ENCODE measurements at places on chromosomes 1 and 21.

DNA sequence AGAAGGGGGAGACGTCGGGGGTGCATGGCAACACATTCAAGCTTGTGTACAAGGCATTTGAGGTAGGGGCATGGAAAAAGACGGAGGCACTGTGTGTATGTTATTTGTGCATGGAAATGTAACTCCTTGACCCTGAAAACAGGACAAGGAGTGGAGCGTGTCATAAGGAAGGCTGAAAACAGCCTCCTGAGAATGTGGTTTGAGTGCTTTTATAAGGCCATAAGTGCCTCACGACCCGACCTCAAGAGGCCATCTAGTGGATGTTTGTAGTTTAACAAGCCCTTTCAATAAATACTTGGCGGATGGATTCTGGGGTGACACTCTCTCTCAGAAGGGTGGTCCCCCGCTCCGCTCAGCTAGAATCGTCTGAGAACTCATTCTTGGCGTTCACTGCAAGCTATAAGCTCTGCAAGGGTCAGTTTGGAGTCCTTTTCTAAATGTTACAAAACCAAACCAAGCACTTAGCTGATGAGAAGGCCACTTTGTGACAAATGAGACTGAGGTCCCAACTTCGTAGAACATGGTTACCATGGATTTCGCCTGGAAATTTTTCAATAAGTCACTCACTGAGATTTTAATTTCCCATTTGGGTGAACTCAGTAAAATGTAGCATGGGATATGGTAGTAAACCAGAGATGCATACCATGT lies 38.8 kb upstream of the CLCA4 start:
- peak; percentile 34 for DNase-seq

DNA sequence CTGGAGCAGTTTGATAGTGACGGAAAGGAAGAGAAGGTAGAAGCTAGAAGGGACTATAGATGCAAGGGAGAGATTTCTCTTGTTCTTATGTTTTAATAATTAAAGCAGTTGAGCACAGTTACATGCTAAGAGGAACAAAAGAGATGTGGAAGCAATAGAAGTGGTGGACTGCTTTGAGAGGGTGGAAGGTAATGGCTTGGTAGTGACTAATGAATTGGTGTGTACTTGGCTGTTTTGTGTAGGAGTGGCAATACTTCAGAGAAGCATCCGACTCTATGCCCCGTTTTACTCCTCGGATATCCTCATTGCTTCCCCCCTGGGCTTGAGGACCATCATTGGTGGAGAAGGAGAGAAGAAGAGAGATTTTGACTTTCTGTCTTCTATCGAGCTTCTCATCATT lies 12.8 kb downstream of the UTP25 start:
- DNase-seq: no peak

GRCh38 chr1:201080135-201080534 lies 32.1 kb downstream of the CACNA1S start:
- no peak for DNase-seq

DNA sequence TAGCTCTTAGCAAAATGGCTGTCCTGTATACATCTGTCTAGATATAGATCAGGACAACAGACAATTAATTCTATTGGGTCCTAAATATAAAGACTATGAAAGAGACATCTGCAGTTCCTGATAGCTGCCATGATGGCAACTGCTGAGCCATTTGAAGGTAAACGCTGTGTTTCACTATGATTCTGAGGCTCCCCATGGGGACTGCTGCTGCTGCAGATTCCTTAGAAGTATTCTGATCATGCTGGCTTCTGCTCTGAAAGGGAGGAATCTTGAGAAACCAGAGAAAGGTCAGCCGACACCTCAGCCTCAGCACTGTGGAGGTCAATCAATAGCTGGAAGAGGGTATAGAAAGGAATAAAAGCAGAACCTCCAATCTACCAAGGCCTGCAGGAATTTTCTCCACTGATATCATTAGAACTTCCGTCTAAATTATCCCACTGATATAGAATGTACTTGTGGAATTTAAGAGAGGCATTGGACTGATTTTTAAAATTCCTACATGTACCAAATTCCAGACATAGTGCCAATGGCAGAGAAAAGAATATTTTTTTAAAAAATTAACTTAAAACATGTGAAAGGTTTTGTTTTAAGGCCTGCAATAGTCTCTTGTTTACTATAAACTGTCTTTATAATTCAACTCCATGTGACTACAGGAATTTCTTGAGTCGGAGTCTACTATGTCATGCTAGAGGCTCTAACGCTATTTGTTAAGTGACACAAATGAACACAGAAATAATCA lies 53.2 kb downstream of the DDAH1 start:
- DNase-seq: no peak

DNA sequence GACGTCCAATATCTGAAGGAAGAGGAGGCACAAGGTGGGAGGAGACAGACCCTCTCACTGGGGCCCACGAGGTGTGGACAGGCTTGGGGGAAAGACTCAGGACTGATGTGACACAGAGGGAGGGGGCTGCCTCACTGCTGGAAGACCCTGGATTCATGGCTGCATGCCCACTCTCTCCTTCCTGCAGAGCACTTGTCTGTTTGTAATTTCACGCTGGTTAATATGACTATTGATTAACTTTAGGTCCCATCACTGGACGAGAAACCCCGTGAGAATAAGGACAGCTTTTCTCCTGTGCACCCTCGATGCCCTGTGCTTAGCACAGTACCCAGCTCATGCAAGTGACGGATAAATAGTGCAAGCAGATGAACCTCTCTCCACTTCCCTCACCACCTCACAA lies 35.1 kb downstream of the CACNA1S start:
- no peak for DNase-seq

GRCh38 chr1:153882296-153882912 lies 40.4 kb downstream of the GATAD2B start:
- DNase-seq: no peak

DNA sequence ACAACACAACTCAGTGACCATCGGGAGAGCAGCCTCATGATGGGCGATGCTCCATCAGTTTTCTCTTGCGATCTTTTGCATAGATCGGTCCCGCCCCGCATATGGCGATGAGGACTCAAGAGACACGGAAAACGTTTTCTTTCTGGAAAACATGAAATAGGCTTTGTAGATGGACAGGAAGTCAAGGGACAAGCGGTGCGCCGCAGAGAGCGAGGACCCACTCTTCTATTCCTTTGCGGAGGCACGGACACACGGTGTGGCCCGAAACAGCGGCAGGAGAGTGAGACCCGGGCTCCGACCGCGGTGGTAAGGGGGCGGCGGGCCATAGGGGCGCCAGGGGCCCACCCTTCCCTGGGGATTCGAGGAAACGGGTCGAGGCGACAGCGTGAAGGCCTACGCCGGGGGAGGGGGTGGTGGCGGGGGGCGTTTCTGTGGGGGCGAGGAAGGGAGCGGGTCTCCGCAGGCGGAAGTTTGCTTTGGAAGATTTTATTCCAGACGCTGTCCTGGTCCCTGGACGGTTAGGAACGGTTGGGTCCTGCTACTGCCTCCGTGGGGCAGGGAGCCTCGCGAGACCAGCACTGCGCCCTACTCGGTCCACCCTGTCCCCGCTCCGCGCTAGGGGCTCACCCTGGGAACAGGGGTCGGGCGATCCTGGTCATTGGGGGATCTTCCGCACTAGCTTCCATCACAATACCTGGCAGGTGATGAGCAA lies 796 bp upstream of the TDRKH start:
- DNase-seq: no peak

GRCh38 chr1:176893625-176894352 lies 270.7 kb downstream of the ASTN1 start:
- DNase-seq: no peak

DNA sequence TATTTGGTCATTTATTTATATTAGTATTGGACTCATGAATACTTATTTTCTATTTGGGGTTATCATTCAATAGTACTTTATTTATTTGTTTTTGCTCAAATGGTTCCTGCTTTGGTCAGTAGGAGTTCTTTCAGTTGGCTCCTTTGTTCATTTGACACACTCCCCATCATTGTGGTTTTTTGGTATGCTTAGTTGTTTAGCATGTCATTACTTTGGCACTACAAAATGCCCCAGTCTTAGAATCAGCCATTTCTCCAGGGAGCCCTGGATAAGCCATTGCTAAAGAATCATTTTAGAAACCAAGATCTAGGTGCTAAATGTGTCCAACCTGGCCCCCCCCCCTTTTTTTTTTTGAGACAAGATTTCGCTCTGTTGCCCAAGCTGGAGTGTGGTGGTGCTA lies 61.7 kb upstream of the MRPS6 start:
- DNase-seq: no peak

DNA sequence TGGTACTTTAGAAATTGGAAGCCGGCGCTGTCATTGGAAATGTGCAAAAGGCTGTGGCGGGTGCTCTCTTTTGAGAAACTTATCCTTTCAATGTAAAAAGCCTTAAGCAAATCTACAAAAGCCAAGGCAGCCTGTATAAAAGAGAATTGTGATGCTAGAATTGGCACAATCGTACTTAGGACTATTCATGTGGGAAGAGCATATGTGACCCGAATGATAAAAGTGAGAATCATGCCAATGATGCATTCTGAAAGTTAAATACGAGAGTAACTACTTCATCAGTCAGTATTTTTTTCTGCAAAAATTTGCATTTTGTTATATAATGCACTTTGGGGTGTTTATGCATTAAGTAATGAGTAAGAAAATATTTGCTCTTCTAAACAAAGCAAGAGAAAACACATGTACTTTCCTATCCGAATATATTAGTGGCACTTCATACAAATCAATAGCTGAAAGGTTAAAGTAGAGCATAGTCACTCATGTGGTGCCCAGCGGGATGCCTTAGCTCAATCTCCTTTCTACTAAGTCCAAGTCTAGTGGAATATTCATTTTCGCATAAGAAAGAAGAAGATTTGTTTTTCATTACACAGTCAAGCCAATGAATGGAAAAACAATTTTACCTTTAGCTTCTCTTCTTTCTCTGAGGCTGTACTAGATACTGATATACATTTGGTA lies 1256.6 kb upstream of the B3GALT2 start:
- no peak for DNase-seq

Measured in CD4-positive, alpha-beta T cell treated with Interleukin-2 at 100 ng/mL for 4 hours (primary cell).